ENCODE measurements at places on chromosomes 12 and 14. TPM values are rescaled to one million over a fixed set of nuclear protein-coding genes. Genes with fewer than 3 reads are reported as not detected.
A peak's percentile ranks its signal among the peaks of the same experiment; 100 is the strongest.

DNA sequence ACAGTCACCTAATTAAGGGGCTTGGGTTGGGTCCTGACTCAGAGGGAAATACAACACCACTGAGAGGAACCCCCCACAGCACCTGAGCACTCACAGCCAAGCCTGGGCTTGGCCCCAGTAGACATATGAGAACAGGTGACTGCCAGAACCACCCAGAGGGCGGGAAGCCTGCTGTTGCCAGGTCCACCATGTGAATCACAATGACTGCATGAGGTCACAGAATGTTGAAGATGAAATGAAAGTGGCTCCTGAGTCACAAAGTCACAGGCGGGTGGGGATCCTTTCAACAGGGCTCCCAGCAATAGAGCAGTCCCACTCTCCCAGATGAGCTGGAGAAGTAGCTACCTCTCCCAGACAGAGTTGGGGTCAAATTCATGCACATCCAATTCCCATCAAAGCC lies at the start of gene LRRC74A:
TSS of gene LRRC74A (plus strand) at position 287 of the 400 bp plus-strand sequence. CDS start 290 bp downstream, outside the sequence.
- H3K27ac ChIP-seq: no peak within 1 kb of the TSS
- no peak within 1 kb of the TSS for H3K4me3 ChIP-seq
- H3K27me3 ChIP-seq: no peaks in the 10 kb centered on the region
- no peak for DNase-seq
- H3K36me3 ChIP-seq: no peaks in the 10 kb centered on the region
- H3K4me1 ChIP-seq: no peaks in the 10 kb centered on the region

- H3K36me3 ChIP-seq: peaks cover 8% of the 10 kb centered on the region
- peak; percentile 84 for DNase-seq
- H3K27me3 ChIP-seq: no peaks in the 10 kb centered on the region
- peak overlapping the region; percentile 92 for H3K4me3 ChIP-seq
Observed at GRCh38 chr12:53251477-53252348, 16.4 kb upstream of the ESPL1 start.

- H3K27me3 ChIP-seq: no peaks in the 10 kb centered on the region
- H3K27ac ChIP-seq: no peak overlapping the region
- no peaks in the 10 kb centered on the region for H3K4me1 ChIP-seq
- no peaks in the 10 kb centered on the region for H3K36me3 ChIP-seq
- DNase-seq: peak; percentile 75
Observed at GRCh38 chr14:81406863-81407262, 6.7 kb upstream of the STON2 start.

- H3K4me1 ChIP-seq: peaks cover 22% of the 10 kb centered on the region
- H3K27me3 ChIP-seq: no peaks in the 10 kb centered on the region
- H3K4me3 ChIP-seq: no peak overlapping the region
Observed at GRCh38 chr14:68547305-68548193, 245.3 kb downstream of the ZFP36L1 start.

DNA sequence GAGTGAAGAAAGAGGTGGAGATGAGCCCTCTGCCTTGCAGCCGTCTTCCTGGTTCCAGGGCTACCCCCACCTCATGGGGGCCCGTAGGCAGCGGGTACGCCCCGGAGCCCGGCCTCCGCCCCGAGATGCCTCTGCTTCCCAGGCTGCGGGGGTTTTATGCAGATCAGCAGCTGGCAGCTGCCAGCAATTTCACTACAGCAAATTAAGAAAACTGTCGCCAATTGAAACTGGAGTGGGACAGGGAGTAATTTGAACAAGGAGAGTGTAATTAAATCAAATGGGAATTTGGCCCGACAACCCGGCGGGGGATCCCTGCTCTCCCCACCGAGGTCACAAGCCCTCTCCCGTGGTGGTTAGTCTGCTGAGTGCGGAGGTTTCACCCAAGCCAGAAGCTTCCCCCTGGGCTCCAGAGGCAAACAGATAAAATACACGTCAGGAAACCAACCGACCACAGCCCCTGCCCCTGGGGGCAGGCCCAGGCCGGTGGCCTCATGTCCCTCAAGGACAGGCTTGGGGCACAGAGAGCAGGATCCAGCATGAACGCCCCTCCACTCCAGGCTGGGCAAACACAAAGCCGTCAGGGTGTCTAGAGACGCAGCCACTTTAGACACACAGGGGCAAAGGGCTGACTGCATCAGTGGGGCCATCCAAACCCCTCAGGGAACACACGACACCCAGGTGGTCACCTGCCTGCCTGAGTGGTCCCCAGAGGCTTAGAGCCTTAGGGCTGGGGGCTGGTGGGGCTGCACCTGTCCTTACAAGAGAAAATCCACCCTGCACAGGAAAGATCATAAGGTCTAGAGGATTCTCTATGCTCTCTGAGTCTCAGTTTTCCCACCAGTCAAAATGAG lies 53.8 kb downstream of the TESC start:
- no peaks in the 10 kb centered on the region for H3K36me3 ChIP-seq
- H3K4me1 ChIP-seq: no peaks in the 10 kb centered on the region
- no peak overlapping the region for H3K4me3 ChIP-seq
- H3K27me3 ChIP-seq: no peaks in the 10 kb centered on the region
- no peak for DNase-seq

GRCh38 chr14:78638926-78639325 lies 468.8 kb downstream of the NRXN3 start:
- no peak overlapping the region for H3K27ac ChIP-seq
- no peaks in the 10 kb centered on the region for H3K36me3 ChIP-seq
- no peak for DNase-seq
- no peaks in the 10 kb centered on the region for H3K27me3 ChIP-seq
- H3K4me1 ChIP-seq: no peaks in the 10 kb centered on the region

- H3K36me3 ChIP-seq: no peaks in the 10 kb centered on the region
- no peaks in the 10 kb centered on the region for H3K27me3 ChIP-seq
- H3K4me1 ChIP-seq: no peaks in the 10 kb centered on the region
- no peak overlapping the region for H3K4me3 ChIP-seq
- no peak for DNase-seq
- no peak overlapping the region for H3K27ac ChIP-seq
Observed at GRCh38 chr12:12947902-12948301, 4.1 kb downstream of the GPRC5D start.

DNA sequence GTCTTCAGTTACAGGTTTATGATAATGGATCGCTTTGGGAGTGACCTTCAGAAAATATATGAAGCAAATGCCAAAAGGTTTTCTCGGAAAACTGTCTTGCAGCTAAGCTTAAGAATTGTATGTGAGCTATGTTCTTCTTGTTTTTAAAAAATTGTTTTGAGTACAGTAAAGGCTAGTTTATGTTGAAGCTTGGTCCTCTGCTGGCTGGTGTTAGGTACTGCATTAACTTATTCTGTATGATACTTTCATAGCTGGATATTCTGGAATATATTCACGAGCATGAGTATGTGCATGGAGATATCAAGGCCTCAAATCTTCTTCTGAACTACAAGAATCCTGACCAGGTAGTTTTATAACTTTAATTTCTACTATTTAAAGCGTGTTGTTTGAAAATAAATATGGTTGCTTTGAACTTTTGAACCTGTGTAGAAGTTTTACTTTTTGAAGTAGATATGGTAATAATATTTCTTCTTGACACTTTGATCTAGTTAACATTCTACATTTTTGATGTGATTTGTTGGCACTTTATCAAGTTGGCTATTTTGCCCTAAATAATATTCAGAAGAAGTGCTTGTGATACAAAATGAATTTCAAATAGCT lies 55.7 kb downstream of the VRK1 start:
- H3K4me1 ChIP-seq: no peaks in the 10 kb centered on the region
- H3K27me3 ChIP-seq: no peaks in the 10 kb centered on the region
- no peaks in the 10 kb centered on the region for H3K36me3 ChIP-seq
- no peak overlapping the region for H3K4me3 ChIP-seq
- no peak for DNase-seq

GRCh38 chr12:117513353-117513752 lies 151.9 kb upstream of the NOS1 start:
- no peaks in the 10 kb centered on the region for H3K27me3 ChIP-seq
- H3K4me1 ChIP-seq: peaks cover 21% of the 10 kb centered on the region
- H3K36me3 ChIP-seq: no peaks in the 10 kb centered on the region
- peak; percentile 87 for DNase-seq

GRCh38 chr12:51752234-51752889 lies 96.2 kb downstream of the FIGNL2 start:
- no peak overlapping the region for H3K27ac ChIP-seq
- no peaks in the 10 kb centered on the region for H3K27me3 ChIP-seq
- no peak for DNase-seq
- H3K4me3 ChIP-seq: no peak overlapping the region

The C12orf60 gene
- 0.74 TPM for total RNA-seq
